ENCODE measurements at places on chromosomes 12 and 14.

DNA sequence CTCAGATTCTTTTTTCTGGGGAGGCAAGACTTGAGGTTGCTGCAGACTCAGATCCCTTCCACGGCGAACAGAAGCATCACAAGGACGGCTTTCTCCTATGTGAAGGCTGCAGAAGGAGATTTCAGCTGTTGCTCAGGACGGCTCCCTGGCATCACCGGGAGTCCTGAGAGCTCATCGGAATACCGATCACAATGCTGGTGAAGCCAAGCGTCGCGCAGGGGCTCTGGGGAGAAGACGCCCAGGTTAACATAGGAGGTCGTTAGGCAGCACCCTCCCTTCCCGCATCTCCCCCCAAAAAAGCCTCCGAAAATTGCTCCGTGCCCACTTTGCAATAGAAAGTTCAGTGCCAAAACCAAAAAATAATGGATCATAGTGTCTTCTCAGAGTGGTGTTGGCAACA is 127.2 kb upstream of the TMEM132D start:
- no peak for DNase-seq

DNA sequence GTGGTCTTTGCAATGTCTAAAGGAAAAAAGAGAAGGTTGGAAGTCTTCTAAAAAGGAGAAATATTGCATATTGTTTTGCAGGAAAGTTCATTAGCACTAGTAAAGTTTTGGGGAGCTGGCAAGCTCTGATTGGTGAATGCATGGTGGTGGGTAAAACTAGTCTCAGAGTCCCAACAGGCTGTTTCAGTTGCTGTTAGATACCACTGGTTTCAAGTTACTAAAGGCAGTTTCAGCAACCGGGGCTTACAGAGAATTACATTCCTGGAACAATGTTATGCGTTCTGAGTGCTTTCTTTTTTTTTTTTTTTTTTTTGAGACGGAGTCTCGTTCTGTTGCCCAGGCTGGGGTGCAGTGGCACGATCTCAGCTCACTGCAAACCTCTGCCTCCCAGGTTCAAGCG is 208.2 kb downstream of the EPS8 start:
- no peak for DNase-seq

GRCh38 chr12:58159941-58160340 is 218.6 kb downstream of the ATP23 start:
- no peak for DNase-seq

DNA sequence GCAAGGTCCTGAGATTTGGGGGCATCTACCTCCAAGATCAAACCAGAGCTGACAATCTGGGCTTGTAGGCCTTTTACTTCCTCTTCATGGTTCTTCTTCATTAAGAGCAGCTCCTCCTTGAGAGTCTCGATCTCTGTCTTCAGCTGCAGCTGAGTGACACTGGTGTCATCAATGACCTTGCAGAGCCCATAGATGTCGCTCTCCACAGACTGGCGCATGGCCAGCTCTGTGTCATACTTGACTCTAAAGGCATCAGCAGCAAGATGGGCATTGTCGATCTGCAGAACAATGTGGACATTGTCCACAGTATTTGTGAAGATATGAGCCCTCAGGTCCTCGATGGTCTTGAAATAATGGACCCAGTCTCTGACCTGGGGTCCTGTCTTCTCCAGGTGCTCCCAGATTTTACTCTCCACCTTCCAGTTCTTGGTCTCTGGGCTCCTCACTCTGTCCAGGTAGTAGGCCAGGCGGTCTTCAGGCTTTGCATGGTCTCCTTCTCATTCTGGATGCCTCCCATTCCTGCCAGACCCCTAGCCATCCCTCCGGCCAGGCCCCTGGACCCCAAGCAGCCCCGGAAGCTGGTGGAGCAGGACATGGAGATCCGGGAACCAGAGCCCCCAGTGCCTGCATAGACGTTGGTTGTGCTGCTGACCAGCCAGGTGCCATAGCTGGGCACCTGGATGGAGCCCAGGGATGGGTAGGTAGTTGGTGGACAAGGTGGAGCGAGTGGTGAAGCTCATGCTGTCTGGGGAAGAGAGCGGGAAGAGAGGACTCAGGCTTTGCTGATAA is 141.0 kb downstream of the MSRB3 start:
- no peak for DNase-seq

GRCh38 chr12:75998292-75999063 is 33.1 kb downstream of the PHLDA1 start:
- no peak for DNase-seq

GRCh38 chr12:8554451-8555195 is 13.9 kb upstream of the CLEC4E start:
- DNase-seq, result no peak

DNA sequence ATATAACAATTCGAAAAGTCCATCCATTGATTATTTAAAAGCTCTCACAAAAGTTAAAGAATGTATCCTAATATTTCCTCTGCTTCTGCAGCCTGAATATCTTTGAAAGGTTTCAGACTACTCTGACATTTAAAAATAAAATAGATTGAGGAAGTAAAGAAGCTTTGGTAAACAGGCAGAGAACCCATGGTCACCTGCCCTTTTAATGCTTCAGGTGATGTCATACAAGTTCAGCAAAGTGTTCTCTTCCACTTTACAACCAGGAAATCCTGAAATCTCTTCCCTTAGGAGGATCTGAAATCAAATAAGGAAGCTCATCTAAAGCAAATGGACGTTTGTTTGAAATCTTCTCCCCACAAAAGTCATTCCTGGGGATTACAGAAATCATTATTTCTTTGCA is 322.4 kb downstream of the PDZRN4 start:
- DNase-seq, result no peak

GRCh38 chr14:54686219-54686870 is 119.4 kb downstream of the SAMD4A start:
- no peak for DNase-seq

GRCh38 chr14:24815543-24815942 is 181.6 kb upstream of the GZMB start:
- no peak for DNase-seq

GRCh38 chr12:97545804-97546203 is 83.2 kb downstream of the RMST start:
- no peak for DNase-seq

DNA sequence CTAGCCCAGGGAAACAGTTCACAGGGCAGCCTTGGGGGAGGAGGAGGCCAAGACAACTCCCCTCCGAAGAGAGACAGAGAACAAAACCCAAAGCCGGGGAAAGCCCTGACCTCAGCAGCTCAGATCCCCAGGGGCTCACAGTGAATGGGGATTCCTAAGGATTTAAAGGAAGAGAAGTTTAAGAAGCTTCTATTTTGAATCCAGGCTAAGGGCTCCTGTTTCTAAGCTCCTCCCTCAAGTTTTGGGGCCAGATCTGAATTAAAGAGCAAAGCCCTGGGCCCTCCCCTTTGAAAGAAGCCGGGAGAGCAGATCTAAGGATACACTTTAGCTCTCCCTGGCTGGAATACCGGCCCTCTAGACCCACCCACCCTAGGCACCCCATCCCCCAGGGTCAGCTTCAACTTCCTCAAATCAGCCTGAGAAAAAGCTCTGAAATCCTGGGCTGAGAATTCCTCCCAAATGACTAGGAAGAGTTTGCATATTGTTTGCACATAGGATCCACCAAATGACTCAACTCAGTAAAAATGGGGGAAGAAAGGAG is 3.9 kb downstream of the KDM2B start:
- peak; percentile 4 for DNase-seq

- DNase-seq, result no peak
These were observed 326.6 kb downstream of the LRIG3 start for GRCh38 chr12:58593557-58594304.

DNA sequence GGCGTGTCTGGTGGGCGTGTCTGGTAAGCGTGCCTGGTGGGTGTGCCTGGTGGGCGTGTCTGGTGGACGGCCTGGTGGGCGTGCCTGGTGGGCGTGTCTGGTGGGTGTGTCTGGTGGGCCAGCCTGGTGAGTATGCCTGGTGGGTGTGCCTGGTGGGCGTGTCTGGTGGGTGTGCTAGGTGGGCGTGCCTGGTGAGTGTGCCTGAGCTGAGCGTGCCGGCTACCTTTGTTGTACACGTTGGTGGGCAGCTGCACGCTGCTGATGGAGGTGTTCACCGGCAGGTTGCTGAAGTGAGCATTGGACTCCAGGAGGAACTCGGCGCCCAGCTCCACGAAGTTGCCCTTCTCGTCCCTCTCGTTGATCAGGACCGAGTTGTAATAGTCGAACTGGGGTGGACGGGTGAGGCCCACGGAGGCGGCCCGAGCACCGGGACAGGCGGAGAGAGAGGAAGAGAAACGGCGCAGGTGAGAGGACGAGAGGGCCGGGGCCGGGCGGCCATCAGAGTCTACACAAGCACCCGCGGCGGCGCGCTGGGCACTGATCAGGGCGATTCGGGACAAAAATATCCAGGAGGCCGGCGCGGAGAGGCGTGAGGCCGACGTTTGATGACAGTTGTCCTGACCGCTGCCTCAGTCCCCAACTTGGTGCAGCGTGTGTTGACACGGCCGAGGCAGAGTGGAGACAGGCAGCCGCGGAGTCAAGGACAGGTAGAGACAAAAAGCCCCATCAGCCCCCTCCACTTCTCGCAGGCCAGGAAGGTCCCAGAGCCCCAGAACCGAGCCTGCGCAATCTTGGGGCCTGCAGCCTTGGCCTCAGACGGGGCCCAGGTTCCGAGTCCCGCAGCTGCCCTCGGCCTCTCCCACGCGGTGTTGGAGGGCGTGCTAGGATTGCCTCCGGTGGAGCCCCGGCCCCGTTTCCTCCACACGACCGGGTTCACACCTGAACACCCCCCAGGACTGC is 10.5 kb downstream of the CACNA2D4 start:
- no peak for DNase-seq

GRCh38 chr14:56237398-56237797 is 119.2 kb downstream of the PELI2 start:
- no peak for DNase-seq

- DNase-seq, result peak; percentile 66
These were observed 5.8 kb downstream of the SLC48A1 start for GRCh38 chr12:47778881-47779280.

DNA sequence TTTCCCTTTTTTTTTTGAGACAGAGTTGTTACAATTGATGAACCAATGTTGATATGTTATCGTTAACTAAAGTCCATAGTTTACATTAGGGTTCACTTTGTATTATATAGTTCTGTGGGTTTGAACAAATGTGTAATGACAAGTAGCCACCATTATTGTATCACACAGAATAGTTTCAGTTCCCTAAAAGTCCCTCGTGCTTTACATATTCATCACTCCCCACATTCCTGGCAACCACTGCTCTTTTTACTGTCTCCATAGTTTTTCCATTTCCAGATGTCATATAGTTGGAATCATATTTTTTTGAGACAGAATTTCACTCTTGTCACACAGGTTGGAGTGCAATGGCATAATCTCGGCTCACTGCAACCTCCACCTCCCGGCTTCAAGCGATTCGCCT is 12.5 kb downstream of the HSD17B6 start:
- no peak for DNase-seq

DNA sequence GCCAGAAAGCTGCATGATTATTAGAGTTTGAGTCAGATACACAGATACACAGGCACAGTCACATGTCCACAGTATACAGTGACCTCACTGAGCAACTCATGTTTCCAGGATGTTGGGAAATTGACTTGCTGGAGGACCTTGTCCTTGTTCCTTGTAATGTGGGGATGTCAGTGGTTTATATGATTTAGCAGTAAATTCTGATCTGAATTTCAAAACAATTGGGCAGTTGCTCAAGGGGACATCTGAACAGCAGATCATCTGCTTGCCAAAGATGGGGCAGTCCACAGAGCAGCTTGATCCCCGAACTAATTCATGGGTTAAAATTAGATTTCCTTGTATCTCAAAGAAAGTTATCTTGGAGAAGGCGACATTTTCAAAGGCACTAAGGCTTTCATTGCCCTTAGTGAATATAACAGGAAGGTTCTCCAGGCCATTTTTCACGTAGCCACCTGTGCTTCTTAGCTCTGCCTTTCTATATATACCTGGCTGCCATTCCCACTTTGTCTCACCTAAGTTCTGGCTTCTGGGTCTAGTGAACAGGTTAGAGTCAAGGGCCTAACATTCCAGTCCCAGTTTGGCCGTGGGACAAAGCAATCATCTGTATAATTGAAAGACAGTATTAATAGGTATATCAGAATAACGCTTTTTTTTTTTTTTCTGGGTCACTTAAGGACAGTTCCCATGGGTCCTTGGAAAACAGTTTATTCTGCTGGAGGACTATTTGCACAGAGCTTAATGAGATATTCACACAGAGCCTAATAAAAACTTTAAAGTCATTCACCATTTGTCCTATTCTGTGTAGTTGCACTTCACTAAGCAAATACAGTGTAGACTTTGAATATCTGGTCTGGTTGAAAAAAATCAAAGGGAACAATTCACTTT is 64.9 kb upstream of the STRN3 start:
- no peak for DNase-seq

GRCh38 chr12:11081987-11082386 is 10.1 kb downstream of the TAS2R43 start:
- DNase-seq, result no peak

DNA sequence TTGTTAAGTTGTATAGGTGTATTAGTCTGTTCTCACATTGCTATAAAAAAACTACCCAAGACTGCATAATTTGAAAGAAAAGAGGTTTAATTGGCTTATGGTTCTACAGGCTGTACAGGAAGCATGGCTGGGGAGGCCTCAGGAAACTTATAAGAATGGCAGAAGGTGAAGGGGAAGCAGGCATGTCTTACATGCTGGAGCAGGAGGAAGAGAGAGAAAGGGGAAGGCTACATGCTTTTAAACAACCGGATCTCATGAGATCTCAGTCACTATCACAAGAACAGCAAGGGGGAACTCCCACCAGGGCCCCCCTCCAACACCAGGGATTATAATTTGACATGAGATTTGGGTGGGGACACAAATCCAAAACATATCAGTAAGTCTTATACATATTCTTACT is 60.5 kb upstream of the OR10AD1 start:
- DNase-seq, result no peak

DNA sequence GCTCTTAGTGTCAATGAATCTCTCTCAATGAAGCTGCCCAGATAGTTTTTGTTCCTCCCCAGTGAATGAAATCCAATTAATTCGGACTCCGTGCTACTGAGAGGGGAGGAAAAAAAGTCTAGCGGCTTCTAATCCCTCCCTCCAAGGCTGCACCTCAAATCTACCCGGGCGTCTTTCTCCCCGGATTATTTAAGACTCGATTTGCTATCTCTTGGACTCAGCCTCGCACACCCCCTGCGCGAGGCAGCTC is 134 bp downstream of the DUSP6 start:
- no peak for DNase-seq
